Stimulated activated CD8-positive, alpha-beta memory T cell treated with anti-CD3 and anti-CD28 coated beads, Interleukin-2, amount 100 ng/mL, for 1 hour (primary cell): ENCODE measurements at places on chromosomes 2 and 18.
A peak's percentile ranks its signal among the peaks of the same experiment; 100 is the strongest.

DNA sequence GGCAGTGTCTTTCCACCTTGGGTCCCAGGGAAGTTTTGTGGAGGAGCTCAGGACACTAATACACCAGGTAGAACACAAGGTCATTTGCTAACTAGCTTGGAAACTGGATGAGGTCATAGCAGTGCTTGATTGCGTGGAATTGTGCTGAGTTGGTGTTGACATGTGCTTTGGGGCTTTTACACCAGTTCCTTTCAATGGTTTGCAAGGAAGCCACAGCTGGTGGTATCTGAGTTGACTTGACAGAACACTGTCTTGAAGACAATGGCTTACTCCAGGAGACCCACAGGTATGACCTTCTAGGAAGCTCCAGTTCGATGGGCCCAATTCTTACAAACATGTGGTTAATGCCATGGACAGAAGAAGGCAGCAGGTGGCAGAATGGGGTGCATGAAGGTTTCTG is 5.9 kb downstream of the CTLA4 start:
- DNase-seq = no peak

DNA sequence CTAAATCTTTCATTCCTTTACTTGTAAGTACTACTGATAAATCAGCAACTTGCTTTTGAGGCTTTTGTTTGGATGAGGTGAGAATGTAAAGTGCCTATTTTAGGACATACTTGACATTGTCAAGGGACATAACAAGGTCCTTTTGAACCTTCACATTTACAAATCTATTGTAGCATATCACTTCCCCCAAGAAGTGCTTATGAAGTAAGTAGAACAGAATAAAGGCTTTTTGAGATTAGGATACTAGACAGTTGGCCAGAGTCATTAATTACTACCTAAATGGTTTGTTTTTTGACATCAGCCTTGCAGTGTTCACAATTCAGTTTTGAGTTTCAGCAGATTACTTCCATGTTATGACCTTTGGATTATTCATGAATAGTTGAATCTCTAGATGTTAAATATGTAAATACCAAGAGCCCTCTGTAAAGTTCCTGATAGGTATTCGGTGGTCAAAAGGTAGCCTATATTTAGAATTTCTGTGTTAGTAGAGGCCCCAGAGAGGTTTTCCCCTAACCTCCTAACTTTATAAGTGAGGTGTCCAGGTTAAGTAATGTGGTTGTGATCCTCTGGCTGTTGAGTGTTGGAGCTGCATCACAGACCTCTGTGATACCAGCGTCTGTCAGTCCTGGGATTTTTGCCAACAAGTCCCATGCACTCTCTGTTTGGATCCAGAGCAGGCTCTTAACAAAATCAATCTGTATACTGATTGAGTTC is 67.2 kb downstream of the LCLAT1 start:
- DNase-seq = no peak

- no peak for DNase-seq
Measured at GRCh38 chr2:172734711-172735581, 699 bp upstream of the RAPGEF4 start.

- peak; percentile 10 for DNase-seq
Measured at GRCh38 chr2:222861411-222862105, 722 bp downstream of the ACSL3 start.

DNA sequence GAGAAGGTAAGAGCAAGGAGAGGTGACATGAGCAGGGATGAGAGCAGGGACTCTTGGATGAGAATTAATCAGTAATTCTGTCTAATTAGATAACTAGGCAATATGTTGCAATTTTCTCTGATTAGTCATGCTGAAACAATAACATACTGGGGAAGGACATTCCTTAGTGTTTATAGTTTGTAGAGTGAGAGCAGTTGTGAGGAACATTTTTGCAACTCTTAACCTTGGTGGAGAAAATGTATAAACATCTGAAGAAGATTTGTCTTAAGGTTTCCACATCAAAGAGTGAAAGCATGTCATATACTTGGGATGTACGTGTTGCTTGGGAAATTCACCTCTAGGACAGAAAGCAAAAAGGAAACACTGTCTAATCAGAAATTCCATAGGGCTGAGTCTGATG is 955.4 kb upstream of the FANCL start:
- no peak for DNase-seq

DNA sequence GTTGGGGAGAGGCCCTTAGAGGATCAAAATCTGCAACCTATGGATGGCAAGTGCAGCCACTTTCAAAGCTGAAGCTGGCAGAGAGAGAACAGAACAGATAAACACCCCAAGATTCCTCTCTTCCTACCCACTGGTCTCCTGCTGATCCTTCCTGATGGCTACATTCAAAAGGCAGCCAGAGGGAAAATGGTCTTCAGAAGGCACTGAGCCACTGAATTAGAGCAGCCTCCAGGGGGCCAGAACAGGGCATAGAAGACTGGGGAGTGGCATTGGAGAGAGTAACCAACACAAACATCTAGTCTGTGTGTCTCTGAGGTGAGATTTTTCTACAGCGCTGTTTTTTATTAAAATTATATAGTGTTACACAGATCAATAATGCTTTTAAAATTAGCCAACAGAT is 432.6 kb downstream of the PARD3B start:
- no peak for DNase-seq

DNA sequence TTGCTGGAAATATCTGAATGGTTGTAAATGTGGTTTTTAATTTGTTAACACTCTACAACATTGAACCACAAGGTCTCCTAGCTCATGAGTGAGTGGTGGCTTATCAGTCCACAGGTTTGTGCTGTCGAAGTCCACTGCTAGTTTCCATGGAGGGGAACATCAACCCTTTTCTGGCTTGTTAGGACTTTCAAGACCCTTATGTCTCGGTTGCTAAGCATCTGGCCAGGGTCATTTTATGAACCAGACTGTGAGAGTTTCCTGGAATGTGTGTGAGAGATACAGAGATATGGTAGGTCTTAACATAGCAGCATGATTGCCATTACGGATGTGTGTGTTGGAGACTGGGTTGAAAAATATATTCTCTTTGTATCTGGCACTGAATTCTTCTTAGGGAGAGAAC is 36.9 kb downstream of the KCNE4 start:
- no peak for DNase-seq

DNA sequence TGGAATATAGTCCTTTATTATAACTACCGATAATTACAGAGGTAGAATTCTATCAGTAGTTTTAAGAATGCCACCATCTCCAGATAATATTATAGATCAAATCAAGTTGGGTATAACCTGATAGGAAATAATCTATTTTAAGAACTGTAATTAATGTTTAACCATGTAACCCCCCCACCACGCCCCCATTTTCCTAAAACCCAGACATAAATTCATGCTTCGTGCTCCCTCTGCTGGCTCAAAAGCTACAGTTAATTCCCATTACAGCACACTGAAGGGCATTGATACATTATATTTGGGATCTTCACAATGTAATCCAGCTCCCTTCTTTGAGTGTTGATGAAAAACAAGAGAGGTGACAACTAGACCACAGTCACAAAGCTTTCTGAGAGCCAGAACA is 228.0 kb upstream of the SMAD7 start:
- DNase-seq = no peak

- DNase-seq = no peak
Measured at GRCh38 chr2:145692971-145693478, 1173.1 kb upstream of the ZEB2 start.

DNA sequence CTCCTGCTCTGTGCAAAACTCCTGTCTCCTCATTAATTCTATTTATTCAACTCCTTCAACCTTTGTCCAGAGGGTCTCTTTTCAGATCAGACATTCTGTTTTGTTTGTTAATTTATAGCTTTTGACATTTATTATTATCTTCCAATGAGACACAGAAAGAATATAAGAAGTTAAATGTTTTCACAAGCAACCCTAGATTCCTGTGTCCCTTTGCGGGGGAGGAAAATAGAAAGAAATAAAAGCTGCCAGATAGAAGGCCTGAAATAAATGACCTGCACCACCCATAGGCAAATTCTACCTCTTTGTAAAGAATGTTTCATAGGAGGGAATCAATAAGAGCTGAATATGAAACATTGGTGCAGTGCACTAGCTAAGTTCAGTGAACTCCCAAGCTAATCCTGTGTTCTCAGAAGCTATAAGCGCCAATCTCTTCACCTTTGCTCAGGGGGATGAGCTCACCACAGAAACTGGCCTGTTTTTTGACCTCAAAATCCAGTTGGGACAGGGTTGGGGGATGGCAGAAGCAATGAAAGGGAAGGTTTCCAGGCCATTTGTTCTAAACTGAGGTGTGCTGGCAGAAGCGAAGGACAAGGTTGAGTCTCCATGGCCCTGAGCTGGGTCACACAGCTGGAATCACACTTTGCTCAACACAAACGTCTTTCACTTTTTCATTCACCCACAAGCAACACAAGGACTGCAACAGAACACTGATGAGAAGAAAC is 258.6 kb downstream of the NRXN1 start:
- DNase-seq = no peak

- no peak for DNase-seq
Measured at GRCh38 chr2:143928613-143929012, 591.3 kb downstream of the ZEB2 start.

DNA sequence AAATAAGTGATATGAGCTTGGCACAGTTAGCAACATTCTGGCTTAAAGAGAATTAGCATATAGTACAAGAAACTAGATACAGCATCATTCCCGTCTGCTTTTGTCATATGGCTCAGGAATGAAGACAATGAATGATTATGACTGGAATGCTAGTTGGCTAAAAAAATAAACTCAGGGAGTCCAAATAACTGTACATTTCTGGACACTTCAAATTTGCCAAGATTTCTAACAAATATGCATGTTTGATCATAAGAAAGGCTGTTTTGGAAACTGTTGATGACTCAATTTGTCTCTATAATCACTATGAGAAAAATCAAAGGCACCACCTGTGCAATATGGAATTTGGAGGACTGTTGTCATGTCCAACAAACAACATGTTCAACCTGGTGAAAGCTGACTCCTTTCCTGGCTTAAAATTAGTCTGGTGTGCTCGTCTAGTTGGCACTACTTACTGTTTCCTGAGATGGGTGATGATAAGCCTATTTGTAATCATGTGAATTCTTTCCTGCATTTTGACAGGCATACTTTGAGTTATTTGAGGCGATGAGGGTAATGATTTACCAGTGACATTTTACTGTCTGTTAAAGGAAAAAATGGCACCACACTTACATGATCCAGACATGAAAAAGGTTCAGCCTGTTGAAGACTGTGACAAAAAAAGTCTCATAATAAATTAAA is 133.9 kb upstream of the CDH20 start:
- DNase-seq = no peak

DNA sequence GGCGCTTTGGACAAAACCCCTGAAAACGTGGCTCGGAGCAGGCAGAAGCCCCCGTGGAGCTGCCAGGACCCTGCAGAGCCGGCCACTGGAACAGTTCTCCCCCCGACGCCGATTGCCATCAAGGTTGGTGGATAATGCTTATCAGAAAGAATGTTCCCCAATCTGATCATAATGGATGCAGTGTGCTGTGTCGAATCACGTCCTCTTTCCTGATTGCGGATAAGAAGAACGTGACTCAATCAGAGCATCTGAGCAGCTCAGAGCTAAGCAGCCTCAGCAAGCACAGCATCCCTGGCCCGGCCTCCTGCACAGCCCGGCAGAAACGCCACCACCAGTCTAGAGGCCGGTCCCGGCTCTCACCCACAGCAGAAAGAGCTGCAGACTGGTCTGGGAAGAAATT is 488.0 kb downstream of the EIPR1 start:
- DNase-seq = no peak

GRCh38 chr18:63949068-63949737 is at the start of gene HMSD:
HMSD (plus strand) TSS chr18:63949301; CDS start chr18:63953456, 4,155 bp downstream.
- no peak for DNase-seq

DNA sequence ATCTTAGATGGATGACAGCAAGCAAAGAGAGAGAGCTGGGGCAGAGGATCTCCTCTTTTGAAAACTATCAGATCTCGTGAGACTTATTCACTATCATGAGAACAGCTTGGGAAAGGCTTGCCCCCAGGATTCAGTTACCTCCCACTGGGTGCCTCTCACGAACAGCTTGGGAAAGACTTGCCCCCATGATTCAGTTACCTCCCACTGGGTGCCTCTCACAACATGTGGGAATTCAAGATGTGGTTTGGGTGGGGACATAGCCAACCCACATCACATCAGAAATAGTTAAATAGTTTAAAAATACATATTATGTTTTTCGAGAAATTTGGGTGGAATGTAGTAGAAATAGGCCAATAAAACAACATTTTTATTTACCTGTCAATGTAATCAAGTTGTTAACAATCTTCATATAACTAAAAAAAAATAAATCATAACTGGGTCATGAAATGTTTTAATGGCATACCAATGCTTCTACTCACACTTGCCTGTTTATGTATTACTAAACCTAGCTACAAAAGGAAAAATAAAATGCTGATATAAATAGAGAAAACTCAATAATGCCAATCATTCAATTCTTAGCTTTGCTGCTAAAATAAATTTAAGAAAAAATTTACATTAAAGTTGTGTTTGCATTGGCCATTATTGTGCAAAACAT is 608.9 kb downstream of the SUCLG1 start:
- DNase-seq = no peak

- DNase-seq = no peak
Measured at GRCh38 chr2:88024509-88024908, 8.2 kb upstream of the RNU2-63P start.

GRCh38 chr2:216305574-216305973 is 66.7 kb downstream of the MARCHF4 start:
- DNase-seq = no peak

DNA sequence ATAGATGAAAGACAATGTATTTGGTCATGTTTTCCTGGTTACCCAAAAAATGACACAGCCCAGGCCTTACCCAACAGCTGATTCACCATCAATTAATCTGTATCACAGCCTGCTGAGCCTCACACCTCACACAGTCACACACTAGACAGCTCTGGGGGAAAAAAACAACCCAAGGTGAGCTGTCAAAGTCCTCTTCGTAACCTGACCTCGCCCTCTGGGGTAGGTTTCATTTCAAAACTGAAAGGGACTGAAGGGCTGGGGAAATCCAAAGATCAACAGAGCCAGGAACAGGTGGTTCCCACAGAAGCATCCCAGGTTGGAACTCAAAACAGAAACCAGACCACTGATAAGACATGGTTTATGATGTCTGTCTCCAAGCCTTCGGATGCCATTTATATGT is 18.2 kb upstream of the PCBP1 start:
- peak; percentile 47 for DNase-seq

DNA sequence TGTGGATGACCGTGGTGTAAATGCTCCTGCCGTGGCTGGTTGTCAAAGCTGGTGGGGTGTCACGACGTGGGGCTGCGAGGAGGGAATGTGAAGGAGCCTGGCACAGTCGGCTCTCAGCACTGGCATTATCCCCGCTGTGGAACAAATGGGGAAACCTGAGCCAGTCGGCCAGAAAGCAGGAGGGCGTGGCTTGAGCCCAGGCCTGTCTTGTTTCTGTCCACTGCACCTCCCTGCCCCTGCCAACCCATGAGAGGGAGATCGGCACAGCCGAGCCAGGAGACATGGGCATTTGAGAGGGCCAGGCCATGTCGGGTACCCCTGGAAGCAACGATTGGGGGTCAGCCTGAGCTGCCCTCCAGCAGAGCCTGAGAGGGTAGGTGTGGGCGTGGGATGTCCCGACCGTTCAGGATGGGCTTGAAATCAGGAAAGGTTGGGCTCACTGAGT is 44.5 kb downstream of the PDIA6 start:
- DNase-seq = no peak

- DNase-seq = no peak
Measured at GRCh38 chr2:222318712-222319585, 20.2 kb upstream of the PAX3 start.

- no peak for DNase-seq
Measured at GRCh38 chr2:151634736-151635467, 99.4 kb downstream of the NEB start.
